ENCODE measurements at places on chromosomes 1 and 21.
A peak's percentile ranks its signal among the peaks of the same experiment; 100 is the strongest.

GRCh38 chr1:112718691-112719418, 3.7 kb upstream of the PPM1J start:
- no peaks in the 10 kb centered on the region for H3K36me3 ChIP-seq
- no peak overlapping the region for H3K27ac ChIP-seq
- no peaks in the 10 kb centered on the region for H3K27me3 ChIP-seq
- peaks cover 5% of the 10 kb centered on the region for H3K4me1 ChIP-seq

DNA sequence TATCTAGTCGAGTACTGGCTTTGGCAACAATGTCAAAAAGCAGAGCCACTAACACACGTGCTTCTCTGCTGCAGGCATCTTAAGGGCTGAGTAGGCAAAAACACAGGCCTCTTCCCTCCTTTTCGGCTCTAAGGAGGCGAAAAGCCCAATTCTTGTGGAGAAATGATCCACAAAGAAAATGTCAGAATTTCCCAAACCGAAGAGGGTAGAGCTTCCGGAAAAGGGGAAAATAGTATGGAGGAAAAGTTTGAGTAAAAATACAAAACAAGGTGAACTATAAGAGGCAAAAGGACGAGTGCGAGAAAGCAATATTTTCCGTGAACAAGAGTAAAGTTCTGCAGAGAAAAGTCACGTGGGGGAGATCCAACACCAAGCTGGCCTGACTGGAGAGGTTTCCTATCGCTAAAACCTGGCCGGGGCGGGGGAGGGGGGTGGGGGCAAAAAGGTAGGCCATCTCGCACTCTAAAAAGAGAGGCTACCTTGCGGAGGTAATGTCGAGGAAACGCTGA, 551 bp downstream of the ZRANB2 start:
- H3K4me3 ChIP-seq, result peak overlapping the region; percentile 75
- peaks cover 3% of the 10 kb centered on the region for H3K36me3 ChIP-seq
- peak; percentile 32 for DNase-seq
- peak overlapping the region; percentile 89 for H3K27ac ChIP-seq

DNA sequence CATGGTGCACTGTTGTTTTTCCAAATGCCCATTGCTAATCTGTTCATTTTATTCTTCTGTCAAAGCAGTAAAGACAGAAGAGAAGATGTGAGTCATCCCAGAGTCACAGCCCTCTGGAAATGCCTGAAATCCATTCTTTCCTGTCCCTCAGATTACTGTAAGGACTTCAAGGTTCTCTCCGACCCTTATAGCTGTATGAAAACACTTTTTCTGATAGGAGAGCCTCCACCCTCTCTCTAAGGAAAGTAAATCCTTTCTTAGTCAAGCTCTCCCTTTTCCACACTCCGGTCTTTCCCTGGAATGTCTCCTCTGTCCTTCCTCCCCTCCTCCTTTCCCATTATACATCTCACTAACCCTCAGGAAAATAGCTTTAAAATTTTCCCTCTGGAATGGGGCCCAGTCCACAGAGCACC, 3.5 kb upstream of the PRDX6 start:
- DNase-seq, result no peak
- peaks cover 4% of the 10 kb centered on the region for H3K4me1 ChIP-seq
- H3K36me3 ChIP-seq, result no peaks in the 10 kb centered on the region

- no peak for DNase-seq
- H3K27ac ChIP-seq, result no peak overlapping the region
- H3K4me1 ChIP-seq, result no peaks in the 10 kb centered on the region
- no peaks in the 10 kb centered on the region for H3K36me3 ChIP-seq
- H3K4me3 ChIP-seq, result no peak overlapping the region
- H3K27me3 ChIP-seq, result no peaks in the 10 kb centered on the region
These were observed 135.7 kb upstream of the L1TD1 start for GRCh38 chr1:62058956-62059355.

DNA sequence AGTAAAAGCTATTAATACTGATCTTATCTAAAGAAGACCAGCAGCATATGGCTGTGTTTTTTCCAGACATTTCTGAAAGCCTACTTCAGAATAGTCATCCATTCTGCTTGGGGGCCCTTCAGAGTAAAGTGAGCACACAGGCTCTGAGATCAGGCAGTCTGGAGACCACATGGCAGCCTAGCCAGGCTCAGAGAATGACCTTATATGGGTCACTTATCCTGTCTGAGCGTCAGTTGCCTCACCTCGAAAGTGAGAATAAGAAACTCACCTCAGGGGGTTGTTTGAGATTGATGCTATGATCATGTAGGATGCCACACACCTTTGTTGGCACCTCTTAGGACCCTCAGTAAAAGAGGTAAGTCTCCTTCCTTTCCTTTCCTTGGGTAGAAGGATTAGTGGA, 270.4 kb downstream of the GRIK1 start:
- no peak for DNase-seq
- no peak overlapping the region for H3K27ac ChIP-seq
- H3K4me1 ChIP-seq, result no peaks in the 10 kb centered on the region
- H3K4me3 ChIP-seq, result no peak overlapping the region
- H3K27me3 ChIP-seq, result no peaks in the 10 kb centered on the region

- no peaks in the 10 kb centered on the region for H3K36me3 ChIP-seq
- H3K27me3 ChIP-seq, result no peaks in the 10 kb centered on the region
- H3K27ac ChIP-seq, result no peak overlapping the region
These were observed 293.3 kb downstream of the SDCCAG8 start for GRCh38 chr1:243549108-243549507.

DNA sequence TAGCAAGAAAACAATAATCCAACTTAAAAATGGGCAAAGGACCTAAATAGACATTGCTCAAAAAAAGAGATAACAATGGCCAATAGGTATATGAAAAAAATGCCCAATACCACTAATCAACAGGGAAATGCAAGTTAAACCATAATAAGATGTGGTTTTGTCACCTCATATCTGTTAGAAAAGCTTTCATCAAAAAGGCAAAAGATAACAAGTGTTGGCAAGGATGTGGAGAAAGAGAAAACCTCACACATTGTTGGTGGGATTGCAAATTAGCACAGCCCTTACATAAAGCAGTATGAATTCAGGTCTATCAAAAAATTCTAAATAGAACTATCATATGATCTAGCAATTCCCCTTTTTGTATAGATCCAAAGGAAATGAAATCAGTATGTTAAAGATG, 387.2 kb upstream of the DUSP10 start:
- H3K36me3 ChIP-seq, result no peaks in the 10 kb centered on the region
- H3K4me3 ChIP-seq, result no peak overlapping the region
- no peak overlapping the region for H3K27ac ChIP-seq
- H3K4me1 ChIP-seq, result no peaks in the 10 kb centered on the region
- no peak for DNase-seq
- H3K27me3 ChIP-seq, result no peaks in the 10 kb centered on the region

DNA sequence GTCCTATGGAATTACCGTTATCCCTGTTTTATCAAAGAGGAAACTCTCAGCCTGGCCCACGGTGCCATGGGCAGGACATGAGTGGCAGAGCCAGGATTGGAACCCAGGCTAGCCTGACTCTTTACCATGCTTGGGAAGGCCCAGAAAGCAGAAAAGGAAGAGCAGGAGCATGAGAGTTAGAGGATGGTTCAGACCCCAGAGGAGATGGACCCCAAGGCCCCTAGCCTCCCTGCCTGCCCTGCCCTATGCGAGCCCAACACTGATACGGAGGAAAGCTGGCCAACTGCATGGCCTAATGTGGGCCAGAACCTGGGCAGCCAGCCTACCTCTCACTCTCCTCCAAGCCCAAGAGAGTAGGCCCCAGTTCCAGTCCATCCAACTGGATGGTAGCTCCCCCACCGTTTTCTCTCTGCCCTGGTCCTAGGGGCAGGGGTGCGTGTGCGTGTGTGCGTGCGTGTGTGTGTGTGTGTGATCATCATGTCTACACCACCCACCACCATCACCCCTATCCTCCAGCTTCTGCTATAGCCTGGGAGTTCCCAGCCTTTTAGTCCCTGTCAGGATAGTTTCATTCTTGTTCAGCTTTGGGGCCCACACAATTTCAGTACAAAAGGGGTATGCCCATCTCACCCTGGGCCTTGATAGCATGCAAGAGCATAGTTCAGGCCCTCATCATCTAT, 15.4 kb upstream of the MEX3A start:
- H3K27me3 ChIP-seq, result no peaks in the 10 kb centered on the region
- peaks cover 9% of the 10 kb centered on the region for H3K4me1 ChIP-seq
- no peak overlapping the region for H3K4me3 ChIP-seq
- no peaks in the 10 kb centered on the region for H3K36me3 ChIP-seq

DNA sequence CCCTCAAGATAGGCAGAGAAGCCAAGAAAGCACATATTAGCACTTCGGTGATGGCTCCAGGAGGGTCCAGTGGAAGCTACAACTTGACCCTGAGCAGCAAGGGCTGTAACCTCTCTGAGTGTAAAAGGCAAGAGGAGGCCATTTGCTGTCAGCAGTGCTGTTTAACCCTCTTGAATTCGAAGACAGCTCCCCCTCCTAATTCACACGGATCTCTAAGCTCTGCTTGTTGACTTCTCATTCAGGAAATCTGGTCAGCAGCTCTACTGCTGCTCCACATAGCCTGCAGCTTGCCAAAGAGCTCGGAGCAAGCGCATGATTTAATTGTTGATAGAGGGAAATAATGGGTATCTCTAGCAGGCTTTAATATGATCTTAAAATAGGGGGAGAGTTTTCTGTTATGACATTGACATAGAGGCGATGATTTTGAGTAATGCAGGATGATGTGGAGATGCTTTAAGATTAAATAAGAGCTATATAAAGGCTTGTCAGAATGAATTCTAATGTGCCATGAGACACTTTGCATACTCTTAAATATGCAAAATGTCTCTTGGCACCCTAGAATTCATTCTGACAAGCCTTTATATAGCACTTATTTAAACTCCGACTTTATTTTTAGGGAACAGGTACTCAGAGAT, 79.4 kb upstream of the USH2A start:
- DNase-seq, result no peak
- no peak overlapping the region for H3K4me3 ChIP-seq
- H3K27me3 ChIP-seq, result no peaks in the 10 kb centered on the region
- H3K4me1 ChIP-seq, result no peaks in the 10 kb centered on the region

- DNase-seq, result no peak
- no peaks in the 10 kb centered on the region for H3K27me3 ChIP-seq
- H3K27ac ChIP-seq, result no peak overlapping the region
- H3K36me3 ChIP-seq, result no peaks in the 10 kb centered on the region
- no peaks in the 10 kb centered on the region for H3K4me1 ChIP-seq
- no peak overlapping the region for H3K4me3 ChIP-seq
These were observed 47.0 kb downstream of the KIF26B start for GRCh38 chr1:245201827-245202226.

DNA sequence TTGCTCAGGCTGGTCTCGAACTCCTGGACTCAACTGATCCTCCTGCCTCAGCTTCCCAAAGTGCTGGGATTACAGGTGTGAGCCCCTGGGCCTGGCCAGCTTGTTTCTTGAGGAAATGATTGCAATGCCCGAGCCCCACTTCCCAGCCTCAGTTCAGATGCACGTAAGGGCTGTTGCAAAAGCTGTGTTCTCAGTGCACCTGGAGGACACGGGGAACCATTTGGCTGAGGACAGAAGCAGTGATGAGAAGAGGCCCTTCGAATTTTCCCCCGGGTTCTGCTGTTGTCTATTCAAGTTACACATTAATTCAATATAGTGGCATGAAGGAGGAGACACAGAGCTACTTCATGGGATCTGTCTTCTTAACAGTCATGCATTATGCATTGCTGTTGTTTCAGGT, 78.8 kb upstream of the WDR26 start:
- H3K27ac ChIP-seq, result no peak overlapping the region
- no peak for DNase-seq
- no peak overlapping the region for H3K4me3 ChIP-seq
- H3K27me3 ChIP-seq, result no peaks in the 10 kb centered on the region
- no peaks in the 10 kb centered on the region for H3K36me3 ChIP-seq

DNA sequence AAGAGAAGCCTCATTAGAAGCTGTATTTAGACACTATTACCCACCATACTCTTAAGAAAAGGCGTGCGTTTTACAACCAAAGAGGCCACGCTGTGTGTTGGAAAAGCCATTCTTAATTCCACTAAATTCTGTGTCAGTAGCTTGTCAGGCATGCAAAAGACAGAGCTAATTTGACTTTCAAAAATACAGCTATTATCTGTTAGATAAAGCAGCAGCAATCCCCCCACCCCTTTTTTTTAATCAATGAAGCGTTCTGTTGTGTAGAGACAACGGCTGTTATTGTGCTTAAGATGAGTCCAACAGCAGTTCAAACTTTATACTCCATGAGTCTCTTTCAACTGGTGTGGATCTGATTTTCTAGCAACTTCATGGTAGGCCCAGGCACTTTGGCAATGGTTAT, 43.5 kb downstream of the PLA2G4A start:
- H3K27me3 ChIP-seq, result no peaks in the 10 kb centered on the region
- H3K27ac ChIP-seq, result no peak overlapping the region
- no peak overlapping the region for H3K4me3 ChIP-seq
- H3K4me1 ChIP-seq, result no peaks in the 10 kb centered on the region

DNA sequence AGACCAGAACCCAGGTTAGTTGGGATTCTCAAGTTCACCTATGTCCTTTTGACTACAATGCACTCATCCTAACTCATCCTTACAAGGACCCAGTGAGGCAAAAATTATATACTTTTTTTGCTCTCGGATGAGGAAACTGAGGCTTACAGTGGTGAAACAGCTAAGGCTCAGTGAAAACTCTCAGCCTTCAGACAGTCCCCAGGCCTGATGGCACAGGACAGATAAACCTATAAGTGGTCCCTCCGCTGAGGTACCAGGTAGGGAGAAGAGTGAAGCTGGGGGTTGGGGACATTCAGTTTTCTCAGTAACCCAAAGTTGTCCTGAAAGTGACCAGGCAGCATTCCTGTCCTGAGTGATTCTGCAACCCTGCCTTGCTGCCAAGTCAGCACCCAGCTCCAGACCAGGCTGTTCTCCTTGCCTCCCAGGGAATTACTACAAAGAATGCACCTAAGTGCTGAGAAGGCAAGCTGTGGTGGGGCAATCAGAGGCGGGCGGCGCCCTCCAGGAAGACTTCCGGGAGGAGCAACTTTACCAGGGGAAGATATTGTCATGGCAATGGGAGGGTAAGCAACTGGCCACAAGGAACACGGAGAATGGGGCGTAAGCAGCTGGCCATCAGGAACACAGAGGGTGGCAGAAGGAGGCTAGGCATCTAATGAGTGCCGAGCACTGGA, 4.6 kb downstream of the TENT5B start:
- H3K4me3 ChIP-seq, result no peak overlapping the region
- H3K4me1 ChIP-seq, result peaks cover 4% of the 10 kb centered on the region
- H3K27ac ChIP-seq, result peak overlapping the region; percentile 48

DNA sequence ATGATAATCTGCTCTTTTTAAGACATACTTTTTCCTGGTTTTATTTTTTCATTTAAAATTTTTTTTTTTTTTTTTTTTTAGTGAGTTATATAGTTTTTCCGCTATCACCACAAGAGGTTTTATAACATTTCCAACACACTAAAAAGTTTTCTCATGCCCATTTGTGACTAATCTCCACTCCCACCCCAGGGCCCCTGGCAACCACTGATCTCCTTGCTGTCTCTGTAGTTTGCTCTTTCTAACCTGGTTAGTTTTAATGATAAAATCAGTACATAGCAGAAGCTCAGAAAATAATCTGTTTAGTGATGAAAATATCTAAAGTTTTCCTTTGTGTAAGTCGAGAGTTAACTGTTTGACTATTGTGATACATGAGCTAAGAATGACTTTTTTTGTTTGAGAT, 41.8 kb downstream of the IARS2 start:
- no peaks in the 10 kb centered on the region for H3K36me3 ChIP-seq
- peaks cover 4% of the 10 kb centered on the region for H3K4me1 ChIP-seq
- H3K27me3 ChIP-seq, result no peaks in the 10 kb centered on the region
- H3K27ac ChIP-seq, result no peak overlapping the region

Data from colonic mucosa (tissue), 4 donors.